Subcutaneous adipose tissue (tissue), 4 donors: ENCODE measurements at places on chromosomes 5 and 9. TPM values are rescaled to one million over a fixed set of nuclear protein-coding genes. Genes with fewer than 3 reads are reported as not detected.

Gene PCDH1
- total RNA-seq: 18.9 TPM

Gene DMGDH
- 11.7 TPM for total RNA-seq

Gene SFXN1
- 8.6 TPM for total RNA-seq

Gene CTNNAL1
- 58.5 TPM for total RNA-seq

Gene BHMT
- 2.3 TPM for total RNA-seq

Gene ADAMTSL2
- 0.75 TPM for total RNA-seq

Gene ARPC5L
- total RNA-seq: 16.1 TPM

Gene ZBED3
- 17.1 TPM for total RNA-seq

Gene HSDL2
- 107 TPM for total RNA-seq

Gene NHP2
- 104 TPM for total RNA-seq

Gene CAVIN4
- 0.49 TPM for total RNA-seq

Gene GDF9
- total RNA-seq: 0.51 TPM

Gene HTR1A
- total RNA-seq: not detected

Gene BAAT
- total RNA-seq: not detected

Gene MELK
- 3.6 TPM for total RNA-seq

Gene SLC36A2
- total RNA-seq: not detected

Gene OCLN
- 3.2 TPM for total RNA-seq

Gene IFNA2
- not detected for total RNA-seq

Gene CAMK4
- 0.68 TPM for total RNA-seq

Gene ZNF658
- 3.6 TPM for total RNA-seq

Gene ESM1
- not detected for total RNA-seq

Gene NEURL1B
- 4.9 TPM for total RNA-seq

Gene NOXA1
- total RNA-seq: 5.3 TPM

Gene PCDHGA3
- 1.9 TPM for total RNA-seq

Gene KIF4B
- total RNA-seq: under 0.01 TPM

Gene CARD9
- total RNA-seq: 6.5 TPM

Gene GRXCR2
- total RNA-seq: not detected

Gene PHF24
- not detected for total RNA-seq
